Activated naive CD8-positive, alpha-beta T cell treated with anti-CD3 and anti-CD28 coated beads, Interleukin-2, amount 10 ng/mL, durations not matched to agents 7 days and 5 days (primary cell): ENCODE measurements at places on chromosomes 4 and X. TPM values are rescaled to one million over a fixed set of nuclear protein-coding genes. Genes with fewer than 3 reads are reported as not detected.

GRCh38 chr4:185726931-185727330 is 85.1 kb downstream of the SORBS2 start:
- H3K27ac ChIP-seq: no peak overlapping the region
- no peak overlapping the region for H3K4me3 ChIP-seq
- DNase-seq: no peak
- peaks cover 8% of the 10 kb centered on the region for H3K27me3 ChIP-seq
- no peaks in the 10 kb centered on the region for H3K4me1 ChIP-seq
- H3K36me3 ChIP-seq: no peaks in the 10 kb centered on the region

The ITGB1BP2 gene
- 6.6 TPM for total RNA-seq

The F11 gene
- total RNA-seq: not detected

- H3K27ac ChIP-seq: peak overlapping the region; percentile 97
- no peaks in the 10 kb centered on the region for H3K27me3 ChIP-seq
- DNase-seq: no peak
- H3K4me3 ChIP-seq: peak overlapping the region; percentile 97
- H3K36me3 ChIP-seq: peaks cover 6% of the 10 kb centered on the region
Observed at GRCh38 chr4:99893839-99894160, 427 bp downstream of the LAMTOR3 start.

GRCh38 chr4:38279650-38280322 is 319.6 kb downstream of the PTTG2 start:
- H3K36me3 ChIP-seq: no peaks in the 10 kb centered on the region
- H3K4me3 ChIP-seq: no peak overlapping the region
- no peak overlapping the region for H3K27ac ChIP-seq
- peaks cover 15% of the 10 kb centered on the region for H3K4me1 ChIP-seq
- no peak for DNase-seq
- peaks cover 6% of the 10 kb centered on the region for H3K27me3 ChIP-seq

GRCh38 chrX:68421636-68422035 is 11.7 kb downstream of the OPHN1 start:
- no peak for DNase-seq
- H3K27ac ChIP-seq: no peak overlapping the region
- H3K4me1 ChIP-seq: peaks cover 2% of the 10 kb centered on the region
- no peaks in the 10 kb centered on the region for H3K36me3 ChIP-seq
- H3K4me3 ChIP-seq: no peak overlapping the region

DNA sequence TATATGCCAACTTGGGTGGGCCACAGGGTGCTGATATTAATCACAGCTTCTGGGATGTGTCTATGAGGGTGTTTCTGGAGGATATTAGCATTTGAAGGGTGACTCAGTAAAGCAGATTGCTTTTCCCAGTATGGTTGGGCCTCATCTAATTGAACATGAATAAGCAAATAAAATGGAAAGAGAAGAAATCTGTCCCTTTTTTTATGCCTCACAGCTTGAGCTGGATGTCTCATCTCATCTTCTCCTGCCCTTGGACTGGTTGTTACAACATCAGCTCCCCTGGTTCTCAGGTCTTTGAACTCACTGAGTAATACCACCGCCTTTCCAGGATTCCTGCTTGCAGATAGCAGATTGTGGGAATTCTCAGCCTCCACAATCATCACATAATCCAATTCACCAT is 1149.2 kb downstream of the PCDH18 start:
- DNase-seq: no peak
- no peaks in the 10 kb centered on the region for H3K27me3 ChIP-seq
- no peak overlapping the region for H3K4me3 ChIP-seq
- no peaks in the 10 kb centered on the region for H3K4me1 ChIP-seq
- H3K27ac ChIP-seq: no peak overlapping the region
